ENCODE measurements at places on chromosomes 7 and 10.

GRCh38 chr10:119364645-119365600 lies 157.6 kb downstream of the GRK5 start:
- DNase-seq: no peak

- no peak for DNase-seq
Observed at GRCh38 chr7:107007892-107008287, 36.6 kb upstream of the PRKAR2B start.

DNA sequence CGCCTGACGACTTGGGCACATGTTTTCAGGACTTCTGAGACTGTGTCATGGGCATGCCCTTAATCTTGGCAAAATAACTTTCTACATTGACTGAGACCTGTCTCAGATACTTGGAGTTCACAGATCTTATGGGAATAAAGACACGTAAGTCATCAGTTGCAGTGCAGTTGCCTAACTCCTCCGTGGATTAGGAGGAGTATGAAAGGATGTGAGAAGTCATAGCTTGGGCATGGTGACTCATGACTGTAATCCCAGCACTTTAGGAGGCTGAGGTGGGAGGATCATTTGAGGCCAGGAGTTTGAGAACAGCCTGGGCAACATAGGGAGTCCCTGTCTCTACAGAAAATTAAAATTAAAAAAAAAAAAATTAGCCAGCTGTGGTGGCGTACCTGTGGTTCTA lies 49.6 kb downstream of the EXOC6 start:
- DNase-seq: no peak

DNA sequence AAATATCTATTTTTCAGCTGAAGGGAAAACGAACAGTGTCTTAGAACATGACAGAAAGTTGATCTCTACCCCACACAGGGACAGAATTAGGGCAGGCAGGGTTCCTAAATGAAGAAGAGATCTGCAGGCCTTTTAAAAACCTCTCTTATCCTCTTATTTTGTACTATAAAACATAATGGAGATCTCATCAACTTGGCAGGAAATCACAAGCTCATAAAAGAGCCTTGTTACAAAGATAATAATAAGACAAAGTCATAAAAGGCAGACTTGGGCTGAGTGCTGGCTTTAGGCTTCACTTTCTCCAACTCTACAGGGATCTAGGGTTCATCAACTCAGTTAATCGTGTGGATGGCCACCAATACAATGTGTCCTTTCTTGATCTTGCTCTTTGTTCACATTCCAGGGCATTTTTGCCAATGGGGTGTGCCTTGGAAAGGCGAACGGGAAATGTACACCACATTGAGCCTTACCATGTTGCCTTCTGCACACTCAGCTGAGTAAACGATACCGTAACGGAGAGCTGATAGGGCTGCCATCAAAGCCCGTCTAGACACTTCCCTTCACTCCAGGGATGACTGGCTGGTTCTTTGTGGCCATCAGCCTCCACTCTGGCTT lies 7.1 kb upstream of the TEX36 start:
- DNase-seq: no peak

- DNase-seq: no peak
Observed at GRCh38 chr7:100604976-100605911, 3.1 kb downstream of the PCOLCE start.

DNA sequence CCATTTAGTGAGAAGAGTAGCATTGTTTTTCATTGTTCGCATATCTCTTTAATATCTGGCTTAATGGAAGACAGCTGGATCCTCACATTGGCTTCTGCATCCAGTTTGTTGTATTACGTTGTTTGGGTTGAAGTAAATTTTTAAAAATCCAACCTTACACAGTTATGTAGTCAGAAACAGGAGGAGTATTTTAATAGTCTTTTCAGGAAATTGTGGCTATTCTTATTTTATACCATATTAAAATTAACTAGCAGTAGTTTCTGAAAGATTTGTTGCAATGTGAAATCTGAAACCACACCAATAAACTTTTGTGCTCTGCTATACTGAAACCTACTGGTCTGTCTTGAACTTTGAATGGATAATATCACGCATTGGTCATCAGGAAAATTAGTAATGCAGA lies 27.9 kb downstream of the MYPN start:
- DNase-seq: no peak

DNA sequence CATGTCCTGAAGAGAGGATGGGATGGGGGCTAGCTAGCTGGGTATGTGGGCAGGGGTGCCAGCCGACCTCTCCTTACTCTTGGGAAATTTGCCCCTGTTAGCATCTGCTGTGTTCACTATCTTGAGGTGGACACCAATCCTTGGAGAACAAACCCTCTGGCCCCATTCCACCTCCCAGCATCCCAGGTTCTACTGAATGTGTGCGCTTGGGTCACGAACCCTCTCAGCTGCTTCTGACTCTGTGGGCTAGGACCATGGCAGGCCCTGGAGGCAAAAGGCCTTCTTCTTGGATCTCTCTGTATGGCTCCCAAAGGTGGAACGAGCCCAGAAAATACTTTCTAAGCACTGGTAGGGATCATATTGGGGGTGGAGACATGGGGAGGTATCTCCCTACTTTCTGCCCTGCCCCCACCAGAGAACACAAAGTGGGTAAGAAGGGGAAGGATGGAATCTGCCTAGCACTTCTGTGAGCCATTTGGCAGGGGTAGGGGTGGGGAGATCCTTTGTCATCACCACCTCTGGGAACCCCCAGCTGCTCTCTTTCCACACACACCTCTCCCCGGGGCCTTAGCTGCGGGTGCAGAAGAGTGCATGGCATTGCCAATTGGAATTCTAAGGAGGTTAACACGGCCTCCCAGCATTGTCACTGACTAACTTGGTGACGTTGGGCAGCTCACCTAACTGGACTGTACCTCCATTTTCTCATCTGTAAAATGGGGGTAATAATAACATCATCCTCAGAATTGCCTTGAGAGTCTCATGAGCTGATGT lies 7.7 kb downstream of the UNC5B start:
- no peak for DNase-seq

DNA sequence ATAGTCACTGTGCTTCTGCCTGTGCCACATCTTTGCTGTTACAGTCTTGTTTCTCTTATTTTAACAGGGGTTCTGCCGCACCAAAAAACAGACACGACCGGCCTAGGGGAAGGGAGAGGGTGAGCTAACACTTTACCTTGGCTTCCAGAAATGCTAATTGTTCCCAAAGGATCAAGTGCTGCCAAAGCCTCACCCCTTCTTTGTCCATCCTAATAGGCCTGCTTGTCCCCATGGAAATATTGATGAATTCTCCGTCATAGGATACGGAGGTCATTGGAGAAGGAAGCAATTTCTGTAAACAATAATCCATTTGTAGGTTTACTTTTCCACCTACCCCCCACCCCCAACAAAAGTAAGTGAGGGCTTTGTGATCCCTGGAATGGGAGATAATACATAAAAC lies 567.3 kb downstream of the KCNMA1 start:
- no peak for DNase-seq

DNA sequence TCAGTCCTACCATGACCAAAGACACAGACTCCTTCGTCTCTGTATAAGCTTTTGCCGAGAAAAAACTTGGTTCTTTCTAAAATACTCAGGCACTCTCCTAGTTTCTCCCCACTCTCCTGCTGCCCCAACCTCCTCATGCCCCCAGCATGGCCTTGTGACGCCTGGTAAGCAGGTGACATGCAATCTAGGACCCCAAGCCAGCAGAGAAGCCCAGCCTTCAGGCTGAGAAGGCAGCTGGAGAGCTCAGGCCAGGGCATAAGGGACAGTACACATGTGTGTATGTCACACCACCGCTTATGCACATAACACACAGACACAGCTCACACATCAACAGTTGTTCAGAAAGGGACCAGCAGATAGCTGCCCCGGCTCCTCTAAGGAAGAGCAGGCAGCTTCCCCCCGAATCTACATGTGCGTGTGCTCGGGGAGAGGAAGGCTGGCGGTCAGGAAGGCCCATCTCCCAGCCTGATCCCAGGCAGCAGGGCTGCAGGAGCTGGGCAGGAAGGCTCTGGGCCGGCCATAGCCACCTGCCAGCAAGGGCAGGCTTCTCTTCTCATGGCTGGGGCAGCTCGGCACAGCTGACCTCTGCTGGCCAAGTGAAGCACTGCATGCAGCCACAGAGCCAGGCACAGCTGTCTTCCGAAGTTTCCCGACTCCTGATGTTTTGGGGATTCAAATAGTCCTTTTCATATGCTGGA lies 8.5 kb downstream of the DDX56 start:
- DNase-seq: peak; percentile 76

GRCh38 chr7:123154231-123154860 lies 45.4 kb downstream of the SLC13A1 start:
- peak; percentile 9 for DNase-seq

DNA sequence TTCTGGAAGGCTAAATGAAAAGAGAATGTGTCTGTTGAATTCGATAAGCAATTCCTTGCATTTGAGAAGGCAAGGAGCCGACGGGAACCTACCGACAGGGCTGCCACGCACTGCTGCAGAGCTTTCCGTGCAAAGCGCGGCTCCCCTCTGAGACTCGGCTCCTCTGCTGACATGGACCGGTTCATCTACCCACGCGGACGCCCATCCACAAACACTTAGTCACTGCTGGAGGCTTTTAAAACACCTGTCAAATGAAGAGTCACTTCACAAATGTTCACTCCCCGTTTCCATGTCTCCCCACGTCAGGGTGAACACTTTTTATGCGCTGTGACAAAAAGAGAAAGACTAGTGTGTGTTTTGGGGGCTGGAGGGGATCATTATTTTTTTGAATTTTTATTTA lies 32.0 kb downstream of the AMZ1 start:
- no peak for DNase-seq

DNA sequence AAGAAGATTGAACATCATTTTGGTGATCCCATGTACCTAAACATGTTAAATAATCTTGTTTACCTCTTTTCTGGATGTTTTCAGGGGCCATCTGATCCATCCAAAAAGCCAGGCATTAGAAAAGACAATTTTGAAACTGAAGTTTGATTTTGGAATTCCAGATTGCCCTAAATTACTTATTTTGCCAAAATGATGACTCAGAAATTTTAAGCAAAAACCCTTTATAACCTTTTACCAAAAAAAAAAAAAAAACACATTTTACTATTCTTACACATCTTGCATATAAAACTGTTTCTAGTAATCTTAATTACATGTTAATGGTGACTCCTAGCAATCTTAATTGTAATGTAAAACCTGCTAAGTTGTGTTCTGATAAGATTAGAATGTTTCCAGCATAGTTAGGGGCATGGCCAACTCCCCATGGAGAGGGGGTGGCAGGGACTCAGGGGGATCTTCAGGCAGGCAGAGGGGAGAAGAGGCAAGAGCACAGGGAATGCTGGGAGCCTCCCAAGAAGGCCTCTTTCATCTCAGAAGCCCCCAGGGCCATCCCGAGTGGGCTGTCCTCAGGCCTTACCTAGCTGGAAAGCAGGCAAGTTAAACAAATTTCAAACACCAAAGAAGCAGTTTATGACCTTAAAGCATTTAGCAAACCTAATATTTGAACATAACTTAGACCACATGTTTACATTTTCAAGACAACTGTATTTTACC lies 25.8 kb upstream of the AKR1C3 start:
- no peak for DNase-seq

GRCh38 chr7:154738216-154738615 lies 264.7 kb downstream of the PAXIP1 start:
- no peak for DNase-seq

DNA sequence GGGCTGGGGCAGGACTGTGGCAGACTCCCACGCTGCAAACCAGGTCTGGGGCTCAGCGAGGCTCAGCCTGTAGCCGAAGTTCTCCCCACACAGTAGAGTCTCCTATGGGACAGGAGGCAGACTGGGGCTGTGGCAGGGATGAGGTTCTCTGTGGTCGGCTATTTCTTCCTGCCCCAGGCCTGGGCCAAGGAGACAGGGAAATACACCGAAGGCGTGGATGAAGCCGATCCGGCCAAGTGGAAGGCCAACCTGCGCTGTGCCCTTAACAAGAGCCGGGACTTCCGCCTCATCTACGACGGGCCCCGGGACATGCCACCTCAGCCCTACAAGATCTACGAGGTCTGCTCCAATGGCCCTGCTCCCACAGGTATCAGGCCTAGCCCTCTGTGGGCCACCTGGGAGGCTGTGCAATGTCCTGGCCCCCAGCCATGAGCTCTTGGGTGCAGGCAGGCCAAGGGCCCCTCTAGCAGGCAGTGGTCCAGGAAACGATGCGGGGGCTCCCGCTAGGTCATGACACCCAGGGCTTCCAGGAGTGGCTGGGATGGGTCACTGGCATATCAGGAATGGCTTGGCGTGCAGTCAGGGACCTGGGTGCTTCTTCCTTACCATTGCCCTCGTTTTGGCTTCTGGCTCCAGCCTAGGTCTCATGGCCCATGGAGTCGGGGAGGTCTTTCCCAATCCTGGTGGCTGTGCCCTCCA lies 8.1 kb downstream of the IRF5 start:
- DNase-seq: no peak

DNA sequence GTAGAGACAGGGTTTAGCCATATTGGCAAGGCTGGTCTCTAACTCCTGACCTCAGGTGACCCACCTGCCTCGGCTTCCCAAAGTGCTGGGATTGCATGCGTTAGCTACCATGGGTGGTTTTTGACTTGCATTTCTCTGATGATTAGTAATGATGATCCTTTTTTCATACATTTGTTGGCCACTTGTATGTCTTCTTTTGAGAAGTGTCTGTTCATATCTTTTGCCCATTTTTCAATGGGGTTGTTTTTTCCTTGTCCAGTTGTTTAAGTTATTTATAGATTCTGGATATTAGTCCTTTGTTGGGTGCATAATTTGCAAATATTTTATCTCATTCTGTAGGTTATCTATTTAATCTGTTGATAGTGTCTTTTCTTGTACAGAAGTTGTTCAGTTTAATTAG lies 4.3 kb upstream of the OR13A1 start:
- DNase-seq: no peak

- DNase-seq: no peak
Observed at GRCh38 chr7:69651101-69651590, 52.9 kb downstream of the AUTS2 start.
